ENCODE measurements at places on chromosomes 7 and 10.

DNA sequence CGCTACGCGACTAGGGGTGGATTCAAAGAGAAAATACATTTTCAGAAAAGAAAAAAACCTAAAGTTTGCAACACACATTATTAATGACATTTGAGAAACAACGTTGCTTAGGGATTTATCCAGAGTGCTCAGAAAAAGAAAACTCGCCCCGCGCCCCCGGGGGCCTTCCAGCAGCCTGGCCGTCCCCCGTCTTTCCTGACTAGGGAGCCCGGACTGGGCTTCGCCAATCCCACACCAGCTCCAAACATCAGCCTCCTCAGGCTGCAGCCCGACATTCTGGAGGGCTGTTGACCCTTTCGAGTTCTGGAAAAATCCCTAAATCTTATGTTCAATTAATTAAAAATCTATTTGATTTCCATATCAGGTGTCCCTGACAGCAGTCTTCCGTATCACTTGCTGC lies 48.6 kb downstream of the CLEC2L start:
- no peak for DNase-seq

DNA sequence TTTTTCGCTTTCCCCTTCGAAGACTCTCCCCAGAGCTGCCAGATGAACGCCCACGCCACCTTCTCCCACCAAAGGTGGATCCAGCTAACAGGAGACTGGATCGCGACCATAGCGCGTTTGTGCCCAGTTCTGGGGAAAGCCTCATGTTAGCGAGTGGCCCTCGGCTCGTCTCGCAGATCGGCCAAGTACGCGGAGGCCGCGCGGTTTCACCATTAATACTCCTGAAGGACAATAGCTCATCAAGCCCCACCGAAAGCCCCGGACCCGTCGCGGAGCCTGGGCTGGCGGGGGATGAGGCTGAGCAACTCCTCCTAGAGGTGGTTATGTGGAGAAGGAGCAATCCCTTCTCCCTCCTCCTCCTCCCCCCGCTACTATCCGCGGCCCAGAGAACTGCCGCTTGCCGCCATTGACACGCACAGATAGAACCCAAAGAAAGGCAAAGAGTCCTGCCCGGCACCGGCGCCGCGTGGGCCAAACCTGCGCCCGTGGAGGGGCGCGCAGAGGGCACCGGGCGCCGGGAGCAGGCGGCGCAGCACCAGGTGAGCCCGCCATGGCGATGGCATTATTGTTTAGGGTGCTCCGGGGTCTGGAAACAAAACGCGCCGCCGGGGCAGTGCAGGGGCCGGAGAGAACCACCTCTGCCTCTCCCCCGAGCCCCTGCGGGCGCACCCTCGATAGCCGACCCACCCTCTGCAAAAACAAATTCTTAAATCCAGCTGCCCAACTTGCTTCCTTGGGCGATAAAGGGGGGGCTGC lies at the start of gene MACROH2A2:
MACROH2A2 (plus strand) TSS at position 385 of the 756 bp plus-strand sequence. CDS start 22,813 bp downstream, outside the sequence.
- DNase-seq = peak; percentile 69

DNA sequence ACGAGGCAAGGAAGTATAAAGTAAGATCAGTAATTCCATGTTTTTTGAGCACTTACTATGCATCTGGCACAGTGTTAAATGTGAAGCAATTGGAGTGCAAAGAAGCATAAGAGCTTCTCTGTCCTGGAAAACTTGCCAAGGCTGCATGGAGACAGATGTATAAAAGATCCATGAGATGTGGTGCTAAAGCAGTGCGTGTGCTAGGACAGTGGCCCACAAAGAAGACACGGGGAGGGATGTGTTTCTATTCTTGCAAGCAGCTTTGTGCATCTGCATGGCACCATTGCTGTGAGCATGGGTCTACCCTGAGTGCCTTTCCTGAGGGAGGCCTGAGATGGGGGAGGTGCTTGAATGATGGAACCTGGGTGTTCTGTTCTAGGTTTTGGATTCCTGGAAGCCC lies 5.1 kb upstream of the CDHR3 start:
- DNase-seq = no peak

GRCh38 chr10:62471711-62472110 lies 97.5 kb downstream of the ZNF365 start:
- no peak for DNase-seq

DNA sequence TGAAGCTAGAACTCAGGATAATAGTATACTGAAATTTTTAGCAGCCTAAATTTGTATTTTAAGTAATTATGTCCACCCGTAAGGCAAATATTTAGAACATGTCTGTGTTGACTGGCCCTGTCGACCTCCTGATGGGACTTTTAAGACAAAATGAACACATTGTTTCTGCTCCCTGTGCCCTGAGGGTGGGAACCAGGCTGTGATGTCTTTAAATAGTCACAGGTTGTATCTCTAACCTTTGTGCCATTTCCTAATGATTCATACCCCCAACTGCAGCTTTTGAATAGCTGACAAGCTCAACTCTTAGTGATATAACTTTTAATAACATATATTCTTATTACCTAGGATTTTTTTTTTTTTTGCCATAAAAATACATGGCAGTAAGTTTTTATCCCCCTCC lies 494.9 kb upstream of the AKR1E2 start:
- DNase-seq = no peak

DNA sequence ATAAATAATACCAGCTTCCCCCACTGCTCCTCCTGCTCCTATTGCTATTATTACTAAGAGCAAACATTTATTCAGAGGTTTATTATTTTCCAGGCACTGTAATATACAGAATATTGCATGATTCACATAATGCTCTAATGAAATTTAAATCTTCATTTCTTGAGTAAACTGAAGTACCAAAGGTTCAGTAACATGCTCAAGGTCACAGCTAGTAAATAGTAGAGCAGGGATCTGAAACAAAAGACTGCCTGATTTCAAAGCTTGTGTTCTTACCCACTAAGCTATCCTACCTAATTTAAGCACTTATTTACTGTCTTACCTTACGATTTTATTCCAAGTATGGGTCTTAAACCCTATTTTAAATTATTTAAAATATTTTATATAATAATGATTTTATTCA lies 126.2 kb downstream of the SNX13 start:
- no peak for DNase-seq

GRCh38 chr10:42951486-42952251 lies 125.2 kb upstream of the RET start:
- peak; percentile 49 for DNase-seq

DNA sequence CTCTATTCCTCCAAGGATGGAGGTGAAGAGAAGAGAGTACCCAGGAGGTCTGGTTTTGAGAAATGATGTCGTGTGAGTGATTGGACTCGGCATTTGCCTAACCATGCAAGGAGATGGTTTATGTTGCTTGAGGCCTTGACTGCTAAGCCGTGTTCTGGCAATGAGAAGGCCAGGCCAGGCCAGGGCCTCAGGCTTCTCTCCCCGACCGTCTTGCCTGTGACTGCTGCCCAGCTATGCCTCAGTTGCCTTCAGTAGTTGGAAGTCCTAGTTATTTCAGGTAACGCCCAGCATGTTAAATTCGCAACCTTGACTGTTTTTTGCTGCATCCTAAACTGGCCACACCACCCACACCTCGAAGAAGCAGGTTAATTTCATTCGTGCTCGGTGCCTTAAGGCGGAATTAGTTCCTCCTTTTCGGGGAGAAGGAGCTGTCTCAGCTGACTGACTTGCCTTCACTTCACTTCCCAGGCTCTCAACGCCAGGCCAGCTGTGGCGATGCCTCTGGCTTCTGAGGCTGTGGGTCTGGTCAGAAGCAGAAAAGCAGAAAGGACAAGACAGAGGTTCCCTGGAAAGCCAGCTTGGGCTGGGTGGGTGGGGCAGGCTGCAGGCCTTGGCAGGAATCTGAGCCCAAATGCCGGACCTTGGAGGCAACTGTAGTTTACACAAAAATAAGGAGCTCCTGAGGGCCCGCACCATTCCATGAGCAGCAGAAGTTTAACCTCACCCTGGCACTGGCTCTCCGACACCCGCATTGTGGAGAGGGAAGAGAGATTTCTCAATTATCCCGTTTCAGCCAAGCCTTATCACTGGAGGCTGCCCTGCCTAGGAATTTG lies 61.9 kb upstream of the SAMD8 start:
- peak; percentile 18 for DNase-seq

DNA sequence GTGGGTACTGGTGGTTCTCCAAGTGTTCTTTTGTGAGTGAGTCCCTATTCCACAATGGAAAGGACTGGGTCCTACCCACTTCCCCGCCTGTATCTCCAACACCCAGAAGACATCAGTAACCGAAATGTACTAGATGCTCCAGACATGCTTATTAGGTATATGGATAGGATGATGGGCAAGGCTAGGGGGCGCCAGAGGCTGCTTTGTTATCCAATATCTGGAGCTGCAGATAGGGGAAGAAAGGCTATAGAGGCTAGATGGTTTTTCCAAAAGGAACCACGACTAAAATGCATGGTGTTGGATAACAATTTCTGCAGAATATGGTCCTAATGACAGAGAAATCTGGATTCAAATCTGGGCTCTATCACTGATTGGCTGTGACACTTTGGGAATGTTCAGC lies 56.2 kb upstream of the TM9SF3 start:
- DNase-seq = peak; percentile 66

GRCh38 chr10:66604195-66604594 lies 321.6 kb upstream of the LRRTM3 start:
- no peak for DNase-seq

DNA sequence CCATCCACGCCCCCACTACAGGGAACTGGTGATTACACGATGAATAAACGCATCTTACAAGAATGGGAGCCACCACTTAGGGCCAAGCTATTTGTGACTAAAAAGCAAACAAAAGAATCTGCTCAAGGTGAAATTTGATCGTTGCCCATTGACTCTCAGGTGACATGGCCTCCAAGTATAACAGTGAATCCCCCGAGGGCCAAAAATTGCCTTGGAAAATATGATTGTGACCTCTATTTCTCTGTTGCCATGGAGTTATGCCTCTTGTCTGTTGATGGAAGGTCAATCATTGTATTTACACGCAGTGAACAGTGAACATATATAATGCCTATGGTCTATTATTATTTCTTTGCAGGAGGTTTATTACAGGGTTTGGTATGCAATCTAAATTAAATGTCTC lies 282.3 kb downstream of the KLF6 start:
- DNase-seq = no peak

- no peak for DNase-seq
Measured at GRCh38 chr7:108257954-108258353, 127.8 kb upstream of the LAMB4 start.

GRCh38 chr7:92119213-92119759 lies 15.0 kb downstream of the CYP51A1 start:
- DNase-seq = no peak

- no peak for DNase-seq
Measured at GRCh38 chr7:155429651-155430050, 28.3 kb upstream of the EN2 start.

- peak; percentile 54 for DNase-seq
Measured at GRCh38 chr10:50991456-50992355, 82.6 kb upstream of the PRKG1 start.

DNA sequence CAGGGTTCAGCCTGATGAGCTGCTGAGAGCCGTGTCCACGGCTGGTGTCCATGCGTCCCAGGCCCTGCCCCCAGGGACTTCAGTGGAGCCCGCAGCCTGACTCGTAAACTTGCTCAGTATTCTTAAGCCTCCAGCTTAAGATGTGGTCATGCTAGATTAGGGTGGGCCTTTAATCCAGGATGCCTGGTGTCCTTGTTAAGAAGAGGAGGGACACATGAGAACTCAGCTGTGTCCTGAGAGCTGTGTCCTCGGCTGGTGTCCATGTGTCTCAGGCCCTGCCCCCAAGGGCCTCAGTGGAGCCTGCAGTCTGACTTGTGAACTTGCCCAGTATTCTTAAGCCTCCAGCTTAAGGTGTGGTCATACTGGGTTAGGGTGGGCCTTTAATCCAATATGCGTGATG lies 23.0 kb downstream of the DOCK1 start:
- DNase-seq = no peak

- DNase-seq = no peak
Measured at GRCh38 chr10:101579516-101579870, 8.6 kb downstream of the POLL start.

- no peak for DNase-seq
Measured at GRCh38 chr7:113722006-113722405, 196.8 kb downstream of the PPP1R3A start.

DNA sequence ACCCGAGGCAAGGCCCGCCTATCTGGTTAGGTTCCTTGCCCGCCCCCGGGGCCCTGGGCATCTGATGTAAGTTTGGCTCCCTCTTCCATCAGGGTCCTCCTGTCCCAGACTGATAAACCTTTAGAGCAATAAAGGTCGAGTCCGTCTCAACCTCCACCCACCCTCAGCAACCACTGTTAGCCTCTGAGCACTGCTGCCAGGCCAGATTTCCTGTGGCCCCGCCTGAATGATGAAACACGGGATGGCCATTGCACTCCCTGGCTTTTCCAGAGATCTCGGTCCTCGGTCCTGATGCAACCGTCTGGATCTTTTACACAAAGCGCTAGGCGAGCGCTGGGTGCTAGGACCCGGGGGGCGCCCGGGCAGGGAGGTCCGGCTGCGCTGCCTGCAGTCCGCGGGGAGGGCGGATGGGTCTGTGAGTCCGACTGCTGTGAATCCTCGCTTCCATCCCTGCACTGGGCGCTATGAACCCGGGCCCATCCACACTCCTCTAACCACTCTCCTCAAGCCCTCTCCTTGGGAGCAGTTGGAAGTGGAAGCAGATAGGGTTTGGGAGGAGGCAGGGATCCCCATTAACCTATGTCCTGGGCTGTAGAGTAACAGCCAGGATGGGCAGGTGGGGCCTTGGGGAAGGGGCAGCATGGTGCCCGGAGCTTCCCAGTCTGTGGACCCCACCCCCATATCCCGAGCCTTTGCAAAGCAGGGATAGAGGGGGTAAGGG lies 875 bp upstream of the DDIT4 start:
- DNase-seq = peak; percentile 92

- peak; percentile 25 for DNase-seq
Measured at GRCh38 chr10:70130878-70131559, 1.6 kb downstream of the AIFM2 start.

- no peak for DNase-seq
Measured at GRCh38 chr7:27163288-27164044, 1.9 kb downstream of the HOXA9 start.

DNA sequence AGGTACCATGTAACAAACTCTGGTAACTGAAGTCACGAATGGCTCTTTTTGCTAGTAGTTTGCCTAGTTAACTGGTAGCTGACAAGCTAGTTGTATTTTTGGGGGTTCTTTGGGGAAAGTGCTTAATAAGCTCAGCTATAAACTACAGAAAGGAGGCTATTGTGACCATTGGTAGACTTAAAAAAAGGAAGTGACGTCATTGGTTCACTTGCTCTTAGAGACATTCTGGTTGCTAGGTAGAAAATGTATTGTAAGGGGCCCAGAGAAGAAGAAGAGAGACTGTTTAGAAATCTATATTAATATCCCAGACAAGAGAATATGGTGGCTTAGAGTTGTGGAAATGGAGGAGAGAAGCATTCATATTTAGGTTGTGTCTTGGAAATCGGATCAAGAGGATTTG lies 103.0 kb downstream of the NXPH1 start:
- no peak for DNase-seq

DNA sequence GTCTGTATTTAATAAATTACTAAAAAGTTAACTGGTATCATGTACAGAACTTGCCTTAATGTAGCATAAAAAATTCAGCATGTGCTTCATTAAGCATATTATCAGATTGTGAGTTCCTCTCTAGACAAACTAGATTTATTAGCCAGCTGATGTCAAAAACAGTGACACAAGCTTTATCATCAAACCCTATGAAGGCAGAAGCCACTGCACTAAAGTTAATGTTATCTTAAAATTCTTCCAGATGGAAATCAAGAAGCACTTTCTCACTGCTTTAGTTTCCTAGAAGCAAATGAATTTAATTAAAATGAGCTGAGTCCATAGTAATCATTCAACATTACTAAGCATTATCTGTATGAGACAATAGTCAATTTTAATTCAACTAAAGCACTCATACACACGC lies 96.4 kb downstream of the ARHGAP12 start:
- DNase-seq = no peak

Data from thyroid gland (tissue), 4 donors.